Inflammatory macrophage treated with lipopolysaccharide for 4 hours (primary cell): ENCODE measurements at places on chromosomes 11 and 22.

GRCh38 chr22:48929276-48929790 is 898.3 kb downstream of the BRD1 start:
- DNase-seq = no peak

- DNase-seq = no peak
These were observed 41.1 kb upstream of the SLC22A12 start for GRCh38 chr11:64549969-64550368.

GRCh38 chr11:117671370-117671769 is 125.6 kb downstream of the DSCAML1 start:
- DNase-seq = no peak

DNA sequence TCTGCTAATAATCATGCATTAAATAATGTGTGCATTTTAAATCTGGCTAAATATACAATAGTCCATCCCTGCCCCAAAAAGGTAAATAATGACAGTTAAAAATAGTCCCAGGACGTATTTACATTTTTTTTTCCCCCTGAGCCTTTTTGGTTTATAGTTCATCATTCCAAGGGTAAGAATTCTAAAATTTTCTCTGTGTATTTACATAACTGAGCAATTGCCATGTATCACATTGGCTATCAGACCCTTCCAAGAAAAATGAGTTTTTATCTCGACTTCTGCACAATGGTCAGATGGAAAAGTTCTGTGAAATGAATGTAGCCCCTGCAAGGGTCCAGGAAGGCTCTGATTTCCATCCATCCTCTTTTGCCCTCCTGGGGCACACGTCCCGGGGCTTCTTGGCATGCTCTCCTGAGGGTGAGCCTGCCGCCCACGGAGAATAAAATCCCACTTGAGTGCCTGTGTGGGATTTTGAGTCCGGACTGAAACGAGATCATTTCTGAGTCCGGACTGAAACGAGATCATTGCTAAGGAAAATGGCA is 94.1 kb upstream of the ANO1 start:
- DNase-seq = no peak

GRCh38 chr22:50247748-50248147 is 2.9 kb upstream of the TUBGCP6 start:
- DNase-seq = peak; percentile 49

- DNase-seq = no peak
These were observed 53.3 kb downstream of the CD82 start for GRCh38 chr11:44618561-44619425.

GRCh38 chr11:130388607-130389205 is 39.7 kb downstream of the ADAMTS8 start:
- no peak for DNase-seq

GRCh38 chr11:113521737-113522517 is 46.7 kb upstream of the DRD2 start:
- DNase-seq = no peak

GRCh38 chr11:37333345-37333744 is 735.3 kb upstream of the RAG2 start:
- no peak for DNase-seq

- DNase-seq = no peak
These were observed 47.9 kb upstream of the CCDC188 start for GRCh38 chr22:20198557-20199319.

GRCh38 chr22:46598737-46599424 is 21.3 kb upstream of the GRAMD4 start:
- DNase-seq = peak; percentile 89

- DNase-seq = no peak
These were observed 15.6 kb upstream of the CRYBB3 start for GRCh38 chr22:25183949-25184619.

DNA sequence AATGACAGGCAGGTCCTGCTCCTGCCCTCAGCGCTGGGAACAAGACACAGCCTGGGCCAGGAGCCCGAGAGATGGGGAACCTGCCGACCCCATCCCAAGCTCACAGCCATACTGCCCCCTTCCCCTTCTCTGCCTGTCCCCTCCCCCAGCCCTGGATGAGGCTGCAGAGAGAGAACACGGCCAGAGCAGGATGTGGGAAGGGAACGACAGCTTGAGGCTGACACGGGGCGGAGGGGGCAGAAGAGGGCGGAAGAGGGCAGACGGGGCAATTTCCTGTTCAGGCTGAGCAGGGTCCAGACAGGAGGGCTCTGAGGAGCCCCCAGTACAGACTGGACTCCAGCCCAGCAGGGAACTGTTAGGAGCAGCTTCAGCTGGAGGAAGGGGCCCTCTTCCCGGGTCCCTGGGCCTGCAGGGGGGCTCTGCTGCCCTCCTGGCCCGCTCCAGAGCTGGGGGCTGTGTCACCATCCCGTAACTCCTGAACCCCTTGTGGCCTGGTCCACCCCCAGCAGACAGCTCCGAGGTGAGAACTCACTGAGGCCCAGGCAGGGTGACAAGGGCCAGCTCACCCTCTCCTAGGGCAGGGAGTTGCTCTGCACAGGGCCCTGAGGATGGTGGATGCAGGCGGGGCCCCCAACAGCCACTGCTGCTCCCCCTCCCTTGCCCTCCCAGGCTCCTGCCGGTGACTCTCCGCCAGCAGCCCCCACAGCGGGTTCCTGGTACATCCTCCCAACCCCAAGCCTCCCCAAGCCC is 5.7 kb downstream of the CTSD start:
- no peak for DNase-seq
